ENCODE measurements at places on chromosomes 11 and 22. TPM values are rescaled to one million over a fixed set of nuclear protein-coding genes. Genes with fewer than 3 reads are reported as not detected.

TRPC6 gene
- 27.5 TPM for total RNA-seq

SLC43A3 gene
- 333 TPM for total RNA-seq

DNA sequence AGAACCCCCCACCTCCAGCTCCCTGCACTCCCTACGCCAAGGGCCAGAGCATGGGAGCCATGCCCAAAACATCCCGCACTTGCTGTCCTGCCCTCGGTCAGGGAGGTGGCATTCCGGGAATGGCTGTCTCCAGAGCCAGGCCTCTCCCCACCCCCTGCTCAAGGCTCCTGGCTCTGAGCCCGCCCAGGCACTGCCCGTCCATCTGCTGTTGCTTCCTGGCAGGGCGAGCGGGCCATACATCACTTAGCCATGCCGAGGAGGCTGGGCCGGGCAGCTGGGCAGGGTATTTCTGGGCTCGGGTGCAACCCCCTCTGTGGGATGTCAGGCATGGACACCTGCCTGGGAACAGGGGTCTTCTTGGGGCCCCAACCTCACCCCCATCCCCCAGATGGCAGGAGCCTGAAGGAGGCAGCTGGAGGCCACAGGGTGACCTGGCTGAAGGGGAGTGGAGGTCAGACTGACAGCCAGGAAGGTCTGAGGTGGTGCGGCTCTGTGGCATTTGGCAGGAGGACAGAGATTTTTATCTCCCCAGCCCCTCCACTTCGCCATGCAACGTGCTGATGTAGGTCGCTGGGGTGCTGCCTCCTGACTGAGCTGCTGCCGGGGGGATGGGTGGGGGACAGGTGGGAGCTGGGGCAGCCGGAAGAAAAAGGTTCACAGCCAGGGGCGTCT lies 8.7 kb upstream of the CABP7 start:
- DNase-seq = no peak

GRCh38 chr11:94928117-94928990 lies 45.0 kb downstream of the CWC15 start:
- DNase-seq = no peak

GRCh38 chr11:45856044-45856468 lies 8.8 kb downstream of the CRY2 start:
- peak; percentile 47 for DNase-seq

GRCh38 chr22:39900306-39901227 lies at the start of gene GRAP2:
Gene GRAP2 (plus strand): TSS chr22:39901084. CDS start chr22:39947107, 46,023 bp downstream.
- no peak for DNase-seq
